ENCODE measurements at places on chromosomes 6 and 20.

DNA sequence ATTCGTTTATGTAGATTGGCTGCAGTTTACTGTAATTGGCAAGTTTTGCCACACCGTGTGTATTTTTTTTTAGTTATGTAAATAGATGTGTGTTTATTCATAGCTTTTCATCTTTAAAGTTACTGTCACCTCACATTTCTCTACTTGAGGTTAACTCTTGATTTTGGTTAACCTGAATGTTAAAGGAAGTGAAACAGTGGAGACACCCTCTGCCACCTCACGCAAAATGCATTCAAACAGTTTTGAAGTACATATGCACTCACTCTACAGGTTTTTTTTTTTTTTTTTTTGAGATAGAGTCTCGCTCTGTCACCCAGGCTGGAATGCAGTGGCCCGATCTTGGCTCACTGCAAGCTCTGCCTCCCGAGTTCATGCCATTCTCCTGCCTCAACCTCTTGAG is 17.7 kb downstream of the OR2A4 start:
- no peak for DNase-seq

DNA sequence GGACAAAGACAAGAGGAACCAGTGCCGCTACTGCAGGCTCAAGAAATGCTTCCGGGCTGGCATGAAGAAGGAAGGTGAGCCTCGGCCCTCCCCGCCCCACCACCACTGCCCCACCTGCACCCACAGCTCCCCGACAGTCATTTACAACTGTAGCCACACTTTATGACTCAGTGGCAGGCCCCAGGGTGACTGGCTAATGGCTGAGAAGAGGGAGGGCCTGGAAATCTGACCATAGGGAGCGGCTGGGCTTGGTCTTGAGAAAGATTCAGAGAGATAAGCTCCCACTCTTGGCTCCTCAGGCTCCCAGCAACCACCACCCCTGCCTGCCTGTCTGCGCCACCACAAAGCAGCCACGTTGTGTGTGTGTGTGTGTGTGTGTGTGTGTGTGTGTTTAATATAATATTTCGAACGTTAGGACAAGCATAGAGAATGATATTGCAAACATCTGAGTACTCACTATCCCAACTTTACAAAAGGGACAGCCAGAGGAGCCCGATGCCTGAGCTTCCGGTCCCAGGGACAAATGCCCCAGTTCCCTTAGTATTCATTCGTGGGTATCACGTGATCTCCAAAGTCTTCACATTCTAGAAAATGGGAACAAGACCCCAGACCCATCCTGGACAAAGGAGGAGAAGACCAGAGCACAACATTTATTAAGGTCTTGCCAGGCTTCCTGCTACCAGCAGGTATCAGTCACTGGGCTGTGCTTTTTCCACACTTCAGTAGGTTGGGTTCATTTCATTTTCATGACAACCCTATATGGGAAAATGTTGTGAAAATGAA is 52.1 kb downstream of the HNF4A start:
- no peak for DNase-seq

- DNase-seq = no peak
These were observed 12.0 kb downstream of the XRN2 start for GRCh38 chr20:21315138-21315537.

DNA sequence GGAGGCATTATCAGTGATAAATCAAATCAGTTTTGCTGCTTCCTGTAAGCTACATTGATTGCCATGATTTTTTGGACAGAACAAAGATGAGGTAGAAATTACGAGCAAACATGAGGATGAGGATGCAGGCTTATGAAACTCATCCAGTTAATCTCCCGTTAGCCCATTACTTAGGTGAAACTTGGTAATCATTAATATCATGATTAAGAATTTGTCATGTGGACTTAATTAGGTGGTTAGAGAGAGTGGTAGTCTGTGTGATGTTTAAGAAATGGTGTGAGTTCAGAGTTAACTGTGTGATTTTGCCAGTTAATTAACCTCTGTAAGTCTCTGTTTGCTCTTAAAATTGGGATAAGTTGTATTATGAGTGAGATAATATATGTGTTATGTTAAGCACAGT is 62.0 kb downstream of the TSPYL4 start:
- no peak for DNase-seq

- no peak for DNase-seq
These were observed 8.8 kb upstream of the RSPH3 start for GRCh38 chr6:159008656-159009288.

GRCh38 chr6:37324131-37325033 is 29.4 kb upstream of the RNF8 start:
- no peak for DNase-seq

GRCh38 chr6:125806813-125807212 is 16.1 kb downstream of the NCOA7 start:
- no peak for DNase-seq

GRCh38 chr6:128672023-128672422 is 151.6 kb upstream of the PTPRK start:
- DNase-seq = no peak

DNA sequence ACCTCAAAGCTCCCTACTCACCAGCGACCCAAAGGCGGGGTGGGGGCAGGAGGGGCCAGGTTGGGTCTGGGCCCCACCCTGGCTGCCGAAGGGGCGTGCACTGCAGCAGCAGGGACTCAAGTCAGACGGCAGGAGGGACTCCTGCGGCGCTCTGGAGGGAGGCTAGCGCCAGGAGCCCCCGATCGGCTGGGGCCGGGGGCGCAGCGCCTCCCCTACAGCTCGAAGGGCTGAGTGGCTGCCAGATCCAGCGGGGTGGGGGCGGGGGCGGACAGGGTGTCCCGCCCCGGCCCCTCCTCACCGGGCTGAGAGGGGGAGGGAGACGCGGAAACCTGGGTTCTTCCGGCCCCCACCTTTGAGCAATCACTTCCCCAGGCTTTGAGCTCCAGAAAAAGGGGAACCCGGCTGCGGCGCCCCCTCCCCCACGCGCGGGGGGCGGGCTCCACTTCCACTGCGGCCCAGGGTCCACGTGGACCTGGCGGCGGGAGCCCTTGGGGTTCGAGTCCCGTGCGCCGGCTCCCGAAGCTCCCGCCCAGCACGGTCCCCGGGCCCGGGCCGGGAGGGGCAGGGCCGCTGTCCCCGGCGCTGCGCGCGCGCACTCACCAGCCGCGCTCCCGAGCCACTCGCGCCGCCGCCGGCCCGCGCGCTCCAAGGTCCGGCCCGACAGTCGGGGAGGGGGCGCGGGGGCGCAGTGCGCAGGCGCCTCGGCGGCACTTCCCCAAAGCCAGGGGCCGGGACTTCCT is at the start of gene RGS19:
Gene RGS19, minus strand, starts transcription at position 246 of the 740 bp plus-strand sequence. CDS start 2,632 bp downstream, outside the sequence.
- DNase-seq = peak; percentile 67

GRCh38 chr6:78909391-78909790 is 42.0 kb downstream of the IRAK1BP1 start:
- DNase-seq = no peak

- no peak for DNase-seq
These were observed 24.5 kb upstream of the SMIM29 start for GRCh38 chr6:34273242-34273805.

DNA sequence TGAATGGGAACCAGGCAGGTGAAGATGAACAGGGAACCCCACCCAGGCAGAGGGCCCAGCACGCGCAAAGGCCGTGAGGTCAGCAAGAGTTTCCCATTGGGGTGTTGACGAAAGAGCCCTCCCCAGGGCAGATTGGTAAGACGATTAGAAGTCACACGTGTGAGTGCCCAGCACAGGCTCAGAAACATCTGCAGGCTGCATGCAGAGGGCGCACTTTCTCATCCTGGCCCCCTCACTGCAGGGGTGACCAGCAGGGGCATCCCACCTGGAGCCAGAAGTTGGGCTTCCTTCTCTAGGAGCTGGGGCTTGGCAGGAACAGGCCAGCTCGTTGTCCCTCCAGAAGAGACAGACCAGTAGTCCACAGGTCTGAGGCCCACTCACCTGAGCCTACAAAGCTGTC is 38.4 kb downstream of the VSTM2L start:
- no peak for DNase-seq

Data from T-helper 9 cell (primary cell).